CD4-positive, alpha-beta T cell treated with Interleukin-6 at 100 ng/mL for 8 hours (primary cell): ENCODE measurements at places on chromosomes 2 and 18.

DNA sequence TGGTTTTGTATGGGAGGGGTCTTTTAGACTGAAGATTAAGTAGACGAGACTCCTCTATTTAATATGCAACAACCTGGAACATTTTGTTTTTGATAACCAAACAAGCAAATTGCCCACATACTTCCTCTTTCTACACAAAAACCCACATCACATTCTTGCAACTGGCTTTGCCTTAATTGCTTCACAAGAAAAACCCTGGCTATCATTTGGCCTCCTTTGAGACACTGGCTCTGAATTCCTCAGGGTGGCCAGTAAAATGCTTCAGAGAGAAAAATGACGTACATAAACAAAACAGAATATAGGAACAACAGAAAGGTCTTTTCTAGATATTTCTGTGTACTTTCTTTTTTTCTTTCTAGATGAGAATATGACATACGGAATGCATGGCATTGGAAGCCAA, 103.0 kb downstream of the TRIB2 start:
- DNase-seq, result no peak

- DNase-seq, result peak; percentile 30
Measured at GRCh38 chr2:196233021-196233804, 61.8 kb upstream of the STK17B start.

DNA sequence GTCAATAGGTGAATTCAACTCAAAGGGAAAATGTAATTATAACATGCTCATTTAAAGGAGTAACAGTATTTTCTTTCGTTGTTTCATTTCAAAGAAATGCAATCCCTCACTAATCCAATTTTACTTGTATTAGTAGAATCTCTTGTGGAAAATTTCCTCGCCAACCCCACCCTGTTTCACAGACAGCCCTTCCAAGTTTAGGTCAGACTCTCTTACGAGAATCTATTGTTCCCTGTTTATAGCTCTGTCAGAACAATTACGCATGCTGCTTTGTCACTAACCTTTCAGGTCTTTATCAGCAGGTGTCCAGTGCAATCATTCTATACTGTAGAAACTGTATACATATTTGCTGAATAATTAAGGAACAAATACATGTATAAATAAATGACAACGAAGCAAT, 657.8 kb upstream of the LINC00305 start:
- no peak for DNase-seq

- DNase-seq, result no peak
Measured at GRCh38 chr2:106306387-106306786, 112.3 kb upstream of the UXS1 start.

- DNase-seq, result no peak
Measured at GRCh38 chr2:43346602-43347567, 120.5 kb upstream of the ZFP36L2 start.

DNA sequence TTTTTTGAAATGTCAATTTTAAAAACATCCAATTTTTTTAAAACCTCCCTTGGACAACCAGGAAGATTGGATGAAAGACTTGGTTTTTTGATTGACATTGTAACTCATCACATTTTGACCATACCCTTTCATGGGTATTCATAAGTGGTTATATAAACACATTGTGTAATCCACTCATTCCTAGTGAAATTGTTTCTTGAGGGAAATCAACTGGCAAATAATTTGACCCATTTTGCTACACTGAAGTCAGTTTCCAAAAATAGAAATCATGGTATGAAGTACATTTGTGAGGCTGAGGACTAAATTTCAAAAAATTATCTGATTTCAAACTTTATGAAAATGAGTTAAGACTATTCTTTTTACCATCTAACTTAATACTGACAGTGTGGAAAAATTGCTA, 31.5 kb downstream of the FBXO48 start:
- no peak for DNase-seq

GRCh38 chr2:222294996-222295367, 3.8 kb downstream of the PAX3 start:
- no peak for DNase-seq

DNA sequence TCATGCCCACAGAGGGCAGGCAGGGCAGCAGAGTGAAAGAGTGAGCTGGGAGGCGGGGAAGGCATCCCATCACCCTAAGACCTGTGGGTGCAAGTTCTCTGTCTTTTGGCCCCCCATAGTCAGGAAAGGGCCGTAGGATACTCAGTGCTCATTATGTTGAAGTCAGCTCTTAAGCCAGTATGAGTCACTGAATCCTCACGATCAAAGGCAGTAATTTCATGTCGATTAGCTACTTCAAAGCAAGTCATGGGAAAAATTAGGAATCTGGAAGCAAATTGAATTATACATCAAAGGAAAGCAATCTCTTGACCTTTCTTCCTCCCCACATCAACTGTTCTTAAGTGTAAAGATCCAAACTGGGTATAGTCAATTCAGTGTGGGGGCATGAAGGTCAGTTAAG, 178.9 kb downstream of the FHOD3 start:
- DNase-seq, result no peak

- DNase-seq, result no peak
Measured at GRCh38 chr2:135890835-135891234, 14.6 kb upstream of the MCM6 start.

- no peak for DNase-seq
Measured at GRCh38 chr18:51192696-51193095, 4.8 kb downstream of the MEX3C start.

DNA sequence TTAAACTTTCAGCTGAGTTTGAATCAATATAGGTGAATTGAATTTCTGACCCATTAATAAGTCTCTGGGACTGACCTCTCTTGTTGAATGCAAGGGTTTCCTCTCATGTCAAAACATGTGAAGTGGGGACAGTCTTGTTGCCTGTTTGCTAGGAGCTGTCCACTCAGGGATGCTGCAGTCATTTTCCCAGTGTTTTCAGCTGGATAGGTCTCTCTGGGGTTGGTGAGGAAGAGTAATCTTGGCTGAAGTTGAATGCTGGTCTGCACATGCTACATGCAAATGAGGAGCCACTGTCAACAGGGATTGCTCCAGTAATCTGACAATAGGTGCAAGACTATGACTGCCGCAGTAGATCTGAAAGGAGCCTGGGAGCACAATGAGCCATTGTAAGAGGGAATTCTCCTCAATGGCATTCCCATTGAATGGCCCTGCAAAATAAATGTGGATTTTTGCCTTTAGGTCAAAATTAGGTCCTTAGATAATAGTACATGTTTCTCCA, 34.1 kb upstream of the IL1RL1 start:
- DNase-seq, result no peak

- DNase-seq, result no peak
Measured at GRCh38 chr2:170928036-170928823, 823 bp upstream of the GORASP2 start.

DNA sequence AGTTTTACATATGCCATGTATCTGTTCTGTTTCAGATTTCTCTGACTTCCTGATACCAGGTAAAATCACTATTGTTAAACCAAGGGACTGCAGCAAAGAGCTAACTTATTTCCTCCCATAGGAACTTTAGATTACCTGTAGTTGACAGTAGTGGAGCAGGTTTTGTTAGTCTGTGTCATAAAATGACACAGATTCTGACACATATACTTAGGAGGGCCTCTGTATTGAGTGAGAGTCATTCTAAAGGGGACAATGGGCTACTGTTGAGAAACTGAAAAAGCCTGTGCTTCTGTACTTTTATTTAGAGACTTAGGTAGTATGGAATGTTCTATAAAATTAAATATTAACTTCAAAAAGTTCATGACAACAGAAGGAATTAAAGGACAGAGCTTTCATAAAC, 48.2 kb downstream of the KCMF1 start:
- DNase-seq, result no peak

DNA sequence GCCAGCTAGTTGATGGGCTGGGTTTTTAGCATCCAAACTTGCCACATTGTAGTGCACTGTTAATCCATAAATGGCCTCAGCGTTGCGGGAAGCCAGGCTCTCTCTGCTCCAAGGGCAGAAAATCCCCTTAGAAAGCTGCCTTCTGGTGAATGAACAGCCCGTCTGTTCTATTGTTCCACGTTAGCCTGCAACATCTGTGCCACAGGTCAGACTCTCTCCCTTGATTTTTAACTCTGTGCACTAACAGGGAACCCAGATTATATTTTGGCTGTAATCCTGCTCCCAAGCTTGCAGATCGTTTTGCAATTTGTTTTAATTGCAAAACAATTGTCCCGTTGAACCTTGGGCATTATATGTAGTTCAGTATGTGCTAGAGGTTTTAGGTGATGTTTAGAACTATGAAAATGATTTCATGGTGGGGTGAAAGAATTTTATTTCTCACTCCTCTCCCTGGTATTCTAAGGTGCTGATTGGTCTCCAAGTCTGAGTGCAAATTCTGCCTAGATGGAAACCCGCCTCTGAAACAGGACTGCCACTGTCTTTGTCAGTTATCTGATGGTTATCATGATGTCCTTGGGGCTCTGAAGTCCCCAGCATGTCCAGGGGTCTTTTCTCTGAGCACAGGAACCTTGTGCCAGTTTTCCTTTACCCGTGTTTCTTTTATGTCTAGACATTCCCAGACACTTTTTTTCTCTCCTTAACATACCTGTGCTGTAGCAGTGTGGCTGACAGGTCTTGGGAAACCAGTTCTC, 106.6 kb downstream of the MAP4K4 start:
- no peak for DNase-seq

GRCh38 chr2:13604951-13605661, 888.4 kb downstream of the TRIB2 start:
- no peak for DNase-seq

DNA sequence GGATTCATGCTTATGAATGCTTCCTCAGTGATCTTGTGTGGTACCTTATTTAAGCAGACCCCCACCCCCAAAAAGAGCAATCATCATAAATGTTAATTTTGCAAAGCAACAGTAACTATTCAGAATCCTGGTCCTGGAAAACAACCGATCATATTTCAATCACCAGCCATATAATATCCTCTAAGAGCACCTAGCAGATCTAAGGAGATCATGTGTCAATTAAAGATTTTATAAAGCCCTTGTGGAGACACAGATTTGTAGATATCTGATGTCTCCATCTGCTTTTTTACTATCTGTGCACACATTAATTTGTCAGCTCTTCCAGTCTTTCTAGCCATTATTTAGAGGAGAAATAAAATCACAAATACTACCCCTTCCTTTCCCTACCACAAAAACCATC, 423.7 kb downstream of the TGIF1 start:
- no peak for DNase-seq

GRCh38 chr2:55966401-55967118, 43.0 kb upstream of the EFEMP1 start:
- DNase-seq, result no peak

DNA sequence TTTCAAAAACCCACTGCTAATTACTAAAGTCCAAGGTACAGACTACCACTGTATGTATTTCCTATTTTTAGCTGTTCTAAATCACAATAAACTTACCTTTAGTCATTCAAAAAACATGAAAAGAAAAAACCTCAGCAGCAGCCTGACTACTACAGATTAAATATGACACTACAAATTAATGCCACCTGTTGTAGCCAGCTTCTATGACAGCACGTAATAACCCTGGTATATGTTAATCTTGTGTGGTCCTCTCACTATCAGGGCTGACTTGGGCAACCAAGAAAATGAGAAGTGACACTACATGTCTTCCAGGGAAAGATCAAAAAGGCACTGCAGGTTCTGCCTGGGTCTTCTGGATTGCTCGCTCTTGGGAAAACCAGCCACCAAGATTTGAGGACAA, 90.6 kb upstream of the FAM124B start:
- no peak for DNase-seq

DNA sequence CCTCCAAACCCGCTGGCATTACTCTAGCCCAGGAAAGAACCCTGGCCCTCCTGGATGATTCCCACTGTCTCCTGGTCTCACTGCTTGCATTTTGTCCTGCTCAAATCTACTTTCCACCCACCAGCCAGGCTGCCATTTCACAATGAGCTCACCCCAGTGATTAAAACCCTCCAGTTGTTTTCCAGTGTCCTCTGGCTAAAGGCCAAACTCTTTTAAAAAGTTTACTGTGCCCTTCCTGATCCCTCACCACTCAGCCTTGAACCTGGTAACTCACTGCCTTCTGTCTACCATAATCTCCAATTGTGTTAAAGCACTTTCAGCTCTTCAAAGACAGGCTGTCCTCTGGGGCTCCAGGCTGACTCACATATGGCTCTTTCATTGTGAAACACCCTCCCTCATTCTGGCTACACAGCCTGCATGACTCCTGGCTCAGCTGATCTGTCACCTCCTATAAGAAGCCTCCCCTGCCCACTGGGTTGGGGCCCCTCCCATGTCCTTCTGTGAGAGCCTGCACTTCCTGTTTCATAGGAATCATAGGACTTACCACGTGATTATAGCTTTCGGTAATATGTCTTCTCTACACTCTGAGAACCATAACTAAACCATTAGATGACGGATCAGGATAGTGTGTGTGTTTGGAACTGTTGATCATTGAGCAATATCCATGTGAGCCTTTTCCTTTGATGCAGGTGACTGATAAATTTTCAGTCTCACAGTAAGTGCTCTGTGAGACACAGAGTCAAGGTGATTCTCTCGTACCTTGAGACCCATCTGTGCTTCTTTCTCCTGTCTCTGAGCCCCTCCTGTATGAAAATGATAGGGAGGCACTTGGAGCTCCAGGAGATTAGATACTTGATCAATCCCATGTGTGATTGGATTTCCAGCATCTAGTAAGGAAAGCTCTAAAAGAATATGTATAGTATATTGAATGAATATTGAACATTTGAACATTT, 590.8 kb upstream of the ID2 start:
- DNase-seq, result no peak

- DNase-seq, result no peak
Measured at GRCh38 chr2:151775057-151775740, 40.9 kb upstream of the NEB start.

DNA sequence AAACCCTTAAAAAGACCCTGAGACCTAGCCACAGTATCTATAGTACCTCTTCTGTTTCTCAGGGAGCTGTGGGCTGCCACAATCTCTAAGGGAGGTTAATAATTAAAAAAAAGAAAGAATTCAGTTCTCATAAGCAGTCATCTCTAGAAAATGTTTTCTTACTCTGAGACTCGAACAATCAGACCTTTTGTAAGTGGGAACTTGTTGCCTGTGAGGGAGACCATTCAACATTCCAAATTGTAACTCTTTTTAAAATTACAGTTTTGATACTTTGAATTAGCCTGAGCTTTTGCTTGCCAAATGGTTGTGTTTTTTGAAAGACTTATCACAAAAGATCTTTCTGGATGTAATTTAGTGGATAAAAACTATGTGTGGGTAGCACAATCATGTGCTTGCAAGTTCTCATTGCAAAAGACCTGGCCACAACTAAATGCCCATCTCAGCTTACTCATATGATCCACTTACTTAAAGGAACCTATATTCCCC, 33.3 kb downstream of the IL1R2 start:
- no peak for DNase-seq

GRCh38 chr2:217000406-217000805, 140.5 kb upstream of the TNP1 start:
- DNase-seq, result no peak

DNA sequence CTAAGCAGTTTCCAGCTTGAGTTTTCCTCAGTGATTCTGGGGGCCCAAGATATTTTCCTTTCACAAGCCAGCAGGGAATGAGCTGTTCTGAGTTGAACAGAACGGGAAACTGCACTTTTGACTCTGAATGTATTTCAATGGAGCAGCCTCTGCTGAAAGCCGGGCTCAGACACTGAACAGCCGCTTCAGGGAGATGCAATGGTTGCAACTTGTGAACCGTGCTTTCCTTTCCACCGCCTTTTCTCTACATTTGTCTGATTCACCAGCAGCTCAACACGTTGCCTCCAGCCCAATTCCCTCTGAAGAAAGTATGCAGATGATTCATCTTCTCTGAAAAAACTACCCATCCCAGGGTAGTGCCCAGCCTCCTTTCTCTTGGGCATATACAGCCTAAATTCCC, 119.3 kb upstream of the PKDCC start:
- no peak for DNase-seq

GRCh38 chr2:236546561-236547002, 23.0 kb upstream of the ACKR3 start:
- DNase-seq, result peak; percentile 59

GRCh38 chr2:169815849-169816248, 8.9 kb downstream of the METTL5 start:
- DNase-seq, result no peak
